Myocyte (in vitro differentiated cells): ENCODE measurements at places on chromosomes 7 and 10. TPM values are rescaled to one million over a fixed set of nuclear protein-coding genes. Genes with fewer than 3 reads are reported as not detected.

GRCh38 chr7:22486597-22486996 is 13.4 kb downstream of the STEAP1B start:
- peak; percentile 79 for DNase-seq

The SCART1 gene
- 0.83 and 1.4 TPM in 2 replicates for total RNA-seq

The TYW1B gene
- 3.2 and 4.4 TPM in 2 replicates for total RNA-seq

The CALCR gene
- total RNA-seq, result not detected in 2 replicates

GRCh38 chr7:122219253-122219865 is 75.3 kb upstream of the AASS start:
- DNase-seq, result peak; percentile 55

The INSYN2A gene
- total RNA-seq, result 2.3 and 4.0 TPM in 2 replicates

The IFIT1B gene
- total RNA-seq, result not detected in 2 replicates

DNA sequence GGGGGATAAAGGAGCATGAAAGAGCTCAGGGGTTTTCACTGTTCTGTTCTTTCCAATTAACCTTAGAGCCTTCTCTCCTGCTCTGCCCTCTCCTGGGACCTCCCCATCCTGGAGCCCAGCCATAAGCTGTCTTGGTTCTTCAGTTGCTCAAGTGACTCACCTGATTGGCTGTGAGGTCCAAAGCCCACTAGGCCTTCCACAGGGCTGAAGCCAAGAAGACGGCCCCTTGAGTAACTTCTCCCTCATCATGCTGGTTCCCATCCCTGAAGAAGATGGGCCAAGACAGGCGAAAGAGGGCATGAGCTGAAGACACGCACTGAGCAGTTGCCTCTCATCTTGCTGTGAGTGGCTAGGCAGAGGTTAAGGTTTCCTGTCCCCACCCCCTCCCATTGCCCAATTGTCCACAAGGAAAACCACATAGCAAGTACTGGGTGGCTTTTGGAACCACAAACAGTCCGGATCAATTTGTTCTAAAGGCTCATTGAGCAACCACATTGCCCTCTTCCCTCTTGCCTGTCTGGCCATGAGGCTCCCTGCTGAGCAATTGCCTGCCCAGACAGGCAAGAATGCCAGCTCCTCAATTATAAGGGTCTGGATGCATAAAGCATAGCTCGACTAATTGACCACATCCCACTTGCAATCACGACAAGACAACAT is 43.9 kb upstream of the GPAM start:
- DNase-seq, result peak; percentile 22

The PTN gene
- 0.67 and 0.68 TPM in 2 replicates for total RNA-seq

DNA sequence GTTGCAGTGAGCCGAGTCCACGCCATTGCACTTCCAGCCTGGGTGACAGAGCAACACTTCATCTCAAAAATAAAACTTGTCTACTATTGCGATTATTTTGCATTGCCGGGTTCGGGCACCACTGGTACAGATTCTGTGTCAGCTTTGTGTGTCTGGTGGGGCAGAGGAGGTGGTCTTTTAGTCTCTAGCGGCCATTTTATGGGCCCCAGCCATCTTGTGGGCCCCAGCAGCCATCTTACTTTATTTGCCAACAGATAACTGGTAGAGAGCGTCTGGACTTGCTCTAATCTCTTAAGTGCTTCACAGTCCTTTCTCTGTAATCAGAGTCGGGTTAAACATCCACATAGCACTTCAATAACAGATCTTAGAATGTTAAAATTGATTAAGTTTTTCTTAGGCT is 4.9 kb downstream of the BUD23 start:
- no peak for DNase-seq
